ENCODE measurements at places on chromosomes 6 and 20.
A peak's percentile ranks its signal among the peaks of the same experiment; 100 is the strongest.

GRCh38 chr20:60066438-60066823, 108.2 kb downstream of the CDH26 start:
- DNase-seq: no peak

DNA sequence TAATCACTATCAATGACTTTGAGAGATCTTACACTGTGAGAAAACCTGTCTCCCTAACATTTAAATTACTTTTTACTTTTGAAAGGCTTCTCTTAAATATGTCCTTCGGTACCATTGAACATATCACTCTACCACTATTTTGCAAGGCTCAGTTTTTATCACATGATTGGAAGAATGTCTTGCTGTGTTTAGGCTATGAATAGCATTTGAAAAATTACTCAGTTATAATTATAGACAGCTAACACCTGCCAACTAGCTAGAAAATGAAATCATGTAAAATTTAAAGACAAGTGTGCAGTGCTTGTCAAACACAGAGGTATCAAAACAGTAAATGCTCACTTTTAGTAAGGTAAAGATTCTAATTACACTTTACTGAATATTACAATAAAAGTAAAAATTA, 11.0 kb downstream of the SESN1 start:
- DNase-seq: no peak

GRCh38 chr20:62567246-62568044, 74.9 kb upstream of the SLCO4A1 start:
- DNase-seq: no peak

- DNase-seq: no peak
These were observed 6.6 kb downstream of the CDK5RAP1 start for GRCh38 chr20:33394718-33395117.

DNA sequence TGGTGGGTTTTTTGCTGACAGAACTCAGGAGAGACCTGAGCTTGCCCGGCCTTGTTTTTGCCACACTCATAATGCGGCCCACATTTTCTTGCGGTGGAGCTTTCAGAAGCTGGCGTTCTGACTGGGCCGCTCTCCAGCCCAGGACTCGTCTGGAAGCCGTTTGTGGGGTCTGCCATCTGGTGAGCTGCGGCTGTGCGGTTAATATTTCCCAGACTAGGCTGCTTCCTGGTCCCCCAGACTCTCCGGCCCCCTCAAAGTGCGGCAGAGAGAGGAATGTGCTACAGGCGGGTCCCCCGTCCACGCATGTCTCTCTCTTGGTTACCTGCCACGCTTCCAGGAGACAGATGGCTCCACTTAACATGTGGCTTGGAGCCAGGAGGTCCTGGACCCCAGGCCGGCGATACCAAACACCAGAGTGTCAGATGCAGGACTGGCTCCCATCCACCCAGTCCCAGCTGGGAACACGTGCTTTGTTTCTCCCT, 128.9 kb upstream of the PMEPA1 start:
- no peak for DNase-seq

DNA sequence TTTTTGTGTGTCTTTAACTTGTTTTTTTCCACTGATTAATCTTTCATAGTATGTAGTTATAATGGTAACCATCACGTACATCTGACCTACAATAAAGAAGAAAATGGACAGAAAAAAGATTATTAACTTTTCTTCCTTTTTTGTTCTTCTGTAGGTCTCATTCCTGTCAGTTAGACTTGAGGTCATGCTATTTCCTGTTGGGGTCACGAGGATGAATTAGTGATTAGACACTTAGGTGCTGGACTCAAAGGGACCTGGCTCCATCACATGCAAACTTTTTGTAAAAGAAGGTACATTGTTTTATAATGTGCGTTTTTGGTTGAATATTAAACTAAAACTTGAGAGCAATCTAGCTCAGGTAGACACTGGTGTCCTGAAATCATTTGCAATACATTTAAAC, 14.8 kb downstream of the MARCKS start:
- DNase-seq: no peak

DNA sequence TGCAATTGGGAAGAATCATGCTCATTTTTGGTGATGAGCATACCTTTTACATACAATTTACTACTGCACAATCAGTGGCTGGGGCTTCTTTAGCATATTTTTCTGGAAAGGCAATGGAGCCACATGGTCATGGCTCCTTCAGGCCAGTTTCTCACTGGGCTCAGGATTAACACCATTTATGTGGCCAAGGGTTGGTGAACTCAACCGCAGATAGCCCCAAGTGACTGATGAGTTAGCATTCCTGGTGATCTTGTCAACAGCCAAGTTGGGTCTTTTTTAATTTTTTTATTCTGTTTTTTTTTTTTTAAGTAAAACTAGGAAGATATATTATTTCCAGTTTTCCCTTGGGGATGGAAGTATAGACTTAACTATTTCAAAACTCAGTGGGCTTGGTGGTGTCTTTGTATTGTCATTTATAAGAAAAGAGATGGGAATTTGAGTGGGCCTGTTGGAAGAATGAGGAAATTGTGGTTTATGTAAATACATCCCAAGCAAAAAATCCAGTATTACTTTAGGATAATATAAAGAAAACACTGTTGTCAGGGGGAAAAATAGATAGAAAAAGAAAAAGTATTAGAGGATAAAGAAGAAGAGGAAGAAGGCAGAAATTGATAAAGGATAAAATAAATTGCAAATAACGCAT, 397.4 kb downstream of the MAFB start:
- DNase-seq: no peak

DNA sequence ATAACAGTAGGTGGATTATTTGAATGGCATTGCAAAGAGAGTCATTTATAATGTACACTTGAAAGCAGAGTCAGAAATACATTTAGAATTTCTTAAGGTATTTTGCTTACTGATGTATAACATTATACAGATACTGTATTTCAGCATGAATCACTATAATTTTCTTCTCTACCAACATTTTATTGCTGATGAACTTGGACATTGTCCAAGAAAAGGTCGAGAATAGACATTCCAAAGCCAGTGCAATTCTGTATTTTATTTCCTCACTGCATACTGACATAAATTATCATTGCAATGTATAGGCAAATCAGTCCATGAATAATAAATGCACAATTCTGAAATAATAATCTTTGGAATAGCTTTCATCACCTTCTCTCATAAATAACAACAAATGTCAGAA, 1420.0 kb upstream of the EYS start:
- no peak for DNase-seq

GRCh38 chr6:169092375-169092774, 161.3 kb downstream of the THBS2 start:
- no peak for DNase-seq

- no peak for DNase-seq
These were observed 62.5 kb upstream of the ZNFX1 start for GRCh38 chr20:49340161-49340966.

DNA sequence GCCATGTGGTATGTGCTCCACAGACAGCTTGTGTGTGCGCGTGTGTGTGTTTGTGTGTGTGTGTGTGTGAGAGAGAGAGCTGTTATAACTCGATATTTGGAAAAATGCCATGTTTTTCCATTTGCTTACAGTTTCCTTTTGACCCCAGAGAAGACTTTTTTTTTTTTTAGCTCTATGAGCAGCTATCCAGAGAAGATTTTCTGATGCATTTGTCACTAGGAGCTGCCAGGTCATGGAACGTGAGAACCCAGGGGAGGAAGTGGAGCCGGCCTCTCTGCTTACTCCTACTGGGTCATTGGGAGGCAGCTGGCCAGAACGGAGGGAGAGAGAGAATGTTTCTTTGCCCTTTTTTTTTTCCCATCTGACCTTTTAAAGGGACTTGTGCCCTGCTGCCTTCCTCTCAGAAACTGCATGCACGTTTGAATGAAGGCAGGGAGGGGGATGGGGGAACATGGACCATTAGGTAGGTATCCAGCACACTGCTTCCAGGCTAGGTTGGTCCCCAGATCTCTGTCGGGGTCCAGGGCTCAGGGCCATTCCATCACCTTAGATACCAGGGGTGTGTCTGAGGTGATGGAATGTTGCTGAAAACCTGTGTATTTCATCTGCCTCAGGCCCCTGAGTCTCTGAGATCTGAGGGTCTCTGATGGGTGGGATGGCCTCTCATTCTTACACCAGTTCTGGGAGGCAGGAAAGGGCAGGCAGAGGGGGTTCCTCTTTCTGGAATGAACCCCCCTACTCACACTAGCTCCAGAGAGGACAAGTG, 11.2 kb upstream of the MRPS18A start:
- no peak for DNase-seq

- peak; percentile 50 for DNase-seq
These were observed 1.1 kb downstream of the PTPRK start for GRCh38 chr6:128519132-128519930.

GRCh38 chr6:127022302-127022701, 96.2 kb upstream of the RSPO3 start:
- DNase-seq: no peak

DNA sequence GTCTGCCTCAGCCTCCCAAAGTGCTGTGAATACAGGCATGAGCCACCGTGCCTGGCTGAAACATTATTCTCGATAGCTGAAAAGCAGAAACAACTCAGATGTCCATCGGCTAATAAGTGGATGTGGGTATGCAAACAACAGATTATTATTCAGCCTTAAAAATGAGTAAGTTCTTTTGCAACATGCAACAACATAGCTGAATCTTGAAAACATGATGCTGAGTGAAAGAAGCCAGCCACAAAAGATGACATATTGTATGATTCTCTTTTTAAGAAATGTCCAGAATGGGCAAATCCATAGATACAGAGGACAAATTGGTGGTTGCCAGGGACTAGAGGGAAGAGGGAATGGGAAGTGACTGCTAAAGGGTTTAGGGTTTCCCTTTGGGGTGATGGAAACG, 61.7 kb downstream of the RIOK1 start:
- no peak for DNase-seq

DNA sequence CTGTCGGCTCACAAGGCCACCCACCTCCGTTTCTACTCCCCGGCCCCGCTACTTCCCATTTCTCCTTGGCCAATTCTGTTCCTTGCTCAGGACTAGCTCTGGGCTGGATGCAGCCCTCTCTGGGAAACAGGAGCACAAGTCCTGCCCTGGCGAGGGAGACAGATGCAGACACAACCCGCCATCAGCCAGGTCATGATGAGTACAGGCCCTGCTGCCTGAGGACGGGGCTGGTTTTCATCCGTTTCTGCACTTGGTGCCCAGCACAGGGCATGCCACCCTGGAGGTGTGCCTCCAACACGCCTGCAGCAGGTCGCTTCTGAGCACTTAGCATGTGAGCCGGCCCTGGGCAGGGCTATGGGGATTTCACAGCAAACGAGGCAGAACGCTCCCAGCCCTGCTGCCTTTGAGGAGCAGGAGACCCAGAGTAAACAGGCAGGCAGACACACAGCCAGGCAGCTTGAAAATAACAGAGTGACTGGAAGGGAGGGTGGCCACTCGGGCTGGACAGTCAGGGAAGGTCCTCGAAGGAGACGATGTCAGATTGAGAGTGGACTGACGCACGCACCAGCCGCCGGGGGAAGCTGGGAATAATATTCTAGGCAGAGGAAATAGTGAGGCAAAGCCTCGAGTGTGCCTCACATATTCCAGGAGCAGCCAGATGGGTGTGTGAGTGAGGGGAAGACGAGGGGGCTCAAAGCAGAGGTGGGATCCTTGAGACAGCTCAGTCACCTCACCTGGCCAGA, 21.2 kb upstream of the VSTM2L start:
- DNase-seq: no peak

DNA sequence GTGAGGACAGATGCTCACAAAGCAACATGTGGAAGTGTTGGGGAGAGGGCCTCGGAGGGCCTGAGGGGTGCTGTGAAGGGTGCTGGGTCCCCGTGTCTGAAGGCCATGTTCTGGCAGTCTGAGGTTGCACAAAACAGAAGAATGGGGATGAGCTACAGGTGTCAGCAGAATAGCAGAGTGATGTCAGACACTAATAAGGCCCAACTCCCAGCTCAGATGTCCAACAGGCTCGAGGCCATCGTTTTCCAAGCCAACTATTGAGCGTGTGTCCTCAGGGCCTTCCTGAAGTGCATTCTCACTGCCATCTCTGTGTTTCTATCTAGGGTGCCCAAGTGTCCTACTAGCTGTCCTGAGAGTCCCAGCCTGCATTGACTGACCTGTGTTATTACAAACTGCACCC, 7.9 kb downstream of the BFSP1 start:
- no peak for DNase-seq

GRCh38 chr6:167046861-167047495, 47.8 kb downstream of the CEP43 start:
- no peak for DNase-seq

GRCh38 chr6:38015341-38015740, 195.8 kb downstream of the ZFAND3 start:
- no peak for DNase-seq

DNA sequence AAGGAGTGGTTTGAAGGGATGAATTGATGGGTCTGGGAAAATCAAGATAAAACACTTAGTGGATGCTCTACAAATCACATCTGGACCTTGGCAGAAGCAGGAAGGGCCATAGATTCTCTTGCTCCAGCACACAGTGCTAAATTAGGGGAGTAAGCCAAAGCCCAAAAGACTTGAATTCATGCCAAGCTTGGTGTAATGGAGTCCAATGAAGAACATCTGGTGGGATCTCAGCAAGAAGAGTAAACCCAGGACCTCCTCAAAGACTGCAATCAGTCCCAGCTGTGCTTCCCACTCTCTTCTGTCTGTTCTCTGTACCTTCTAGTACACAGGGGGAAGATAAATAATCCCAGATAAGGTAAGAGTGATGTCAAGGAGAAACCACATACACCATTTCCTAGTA, 683.4 kb downstream of the RNF144B start:
- no peak for DNase-seq

- DNase-seq: no peak
These were observed 265.4 kb upstream of the CDH4 start for GRCh38 chr20:60986506-60987156.

GRCh38 chr6:14055541-14055940, 62.0 kb upstream of the CD83 start:
- no peak for DNase-seq

GRCh38 chr6:165417278-165417865, 108.0 kb upstream of the C6orf118 start:
- no peak for DNase-seq

DNA sequence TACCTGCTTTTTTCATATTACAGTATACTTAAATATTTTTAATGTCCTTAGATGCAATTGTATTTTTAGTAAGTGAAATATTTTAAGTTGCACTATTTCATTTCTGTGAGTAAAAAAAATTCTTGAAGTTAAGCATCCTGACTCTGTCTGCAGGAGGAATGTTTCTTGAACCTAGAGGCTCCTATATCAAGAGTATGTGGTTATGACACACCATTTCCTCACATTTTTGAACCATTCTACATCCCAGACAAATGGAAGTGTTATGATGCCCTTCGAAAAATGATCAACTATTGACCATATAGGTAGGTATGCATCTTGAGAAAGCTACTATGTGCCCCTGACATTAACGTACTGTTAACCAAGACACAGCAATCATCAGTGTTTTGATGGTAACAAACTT, 237.0 kb downstream of the BCKDHB start:
- no peak for DNase-seq

Data from natural killer cell (primary cell).